ENCODE measurements at places on chromosomes 6 and 20. TPM values are rescaled to one million over a fixed set of nuclear protein-coding genes. Genes with fewer than 3 reads are reported as not detected.

PGC gene
- total RNA-seq: not detected

EDN3 gene
- total RNA-seq: not detected

FAM209A gene
- total RNA-seq: not detected

PRKN gene
- total RNA-seq: not detected

PPP1R14C gene
- total RNA-seq: 0.80 TPM

TBX18 gene
- total RNA-seq: 5.9 TPM

SENP6 gene
- total RNA-seq: 41.8 TPM

TBC1D22B gene
- 8.3 TPM for total RNA-seq

PGBD1 gene
- 6.1 TPM for total RNA-seq

CPXM1 gene
- total RNA-seq: not detected

PRND gene
- 0.18 TPM for total RNA-seq

FUT9 gene
- 0.50 TPM for total RNA-seq

LHFPL5 gene
- not detected for total RNA-seq

MRAP2 gene
- total RNA-seq: 0.43 TPM

RFX6 gene
- not detected for total RNA-seq

CCM2L gene
- not detected for total RNA-seq

IMPG1 gene
- not detected for total RNA-seq

RRAGD gene
- 5.3 TPM for total RNA-seq

UFL1 gene
- total RNA-seq: 12.9 TPM

SLC18B1 gene
- 4.5 TPM for total RNA-seq

DEFB124 gene
- not detected for total RNA-seq

PSORS1C2 gene
- total RNA-seq: not detected

PTPRA gene
- total RNA-seq: 36.5 TPM

TULP1 gene
- not detected for total RNA-seq

VIP gene
- total RNA-seq: not detected

LY6G6F gene
- total RNA-seq: not detected

MACROD2 gene
- total RNA-seq: 1.2 TPM

TXNDC5 gene
- 359 TPM for total RNA-seq

SLC2A10 gene
- total RNA-seq: 0.55 TPM

HTR1B gene
- not detected for total RNA-seq

EPB41L2 gene
- total RNA-seq: 32.5 TPM

BEND6 gene
- total RNA-seq: 7.7 TPM

SULF2 gene
- total RNA-seq: 5.6 TPM

ETV7 gene
- total RNA-seq: not detected

DUSP22 gene
- 11.5 TPM for total RNA-seq

TGM2 gene
- 129 TPM for total RNA-seq

SNAP25 gene
- 2.9 TPM for total RNA-seq

JPH2 gene
- 0.53 TPM for total RNA-seq

MCHR2 gene
- not detected for total RNA-seq

NRSN1 gene
- total RNA-seq: not detected
